Calu3 (cell line): ENCODE measurements at places on chromosomes 7 and 10.
A peak's percentile ranks its signal among the peaks of the same experiment; 100 is the strongest.

GRCh38 chr7:158272509-158273137, 315.0 kb downstream of the PTPRN2 start:
- no peak for DNase-seq

DNA sequence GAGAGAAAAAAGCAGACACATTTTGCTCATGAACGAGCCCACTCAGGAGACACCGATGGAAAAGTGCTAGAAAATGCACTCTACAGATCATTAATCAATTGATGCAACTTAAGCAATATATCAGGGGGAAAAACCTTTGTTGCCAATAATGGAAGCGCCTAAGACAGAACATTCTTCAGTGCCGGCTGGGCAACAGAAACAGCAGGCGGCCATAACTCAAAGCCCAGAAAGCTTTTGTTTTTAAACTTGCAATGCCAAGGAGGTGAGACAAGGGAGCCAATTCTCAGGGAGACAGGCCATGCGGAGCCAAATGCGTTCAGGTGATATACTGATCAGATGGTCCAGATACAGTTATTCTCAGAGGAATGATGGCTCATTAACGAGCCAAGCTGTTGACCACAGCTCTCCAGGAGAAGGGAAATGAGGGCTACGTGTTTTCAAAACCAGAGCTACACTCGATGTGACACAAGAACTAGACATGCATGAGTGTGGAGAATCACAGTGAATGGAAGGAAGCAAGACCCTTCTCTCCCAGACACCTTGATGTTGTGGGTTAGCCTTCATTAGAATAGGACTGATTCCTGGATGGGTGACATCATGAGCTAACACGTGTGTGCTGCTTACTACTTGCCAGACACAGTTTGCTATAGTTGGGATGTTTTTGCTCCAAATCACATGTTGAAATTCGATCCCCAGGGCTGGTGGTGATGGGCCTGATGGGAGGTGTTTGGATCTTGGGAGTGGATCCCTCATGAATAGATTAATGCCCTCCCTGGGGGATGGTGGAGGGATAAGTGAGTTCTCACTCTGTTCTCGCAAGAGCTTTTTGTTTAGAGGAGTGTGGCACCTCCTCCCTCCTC, 79.1 kb upstream of the KCNMA1 start:
- no peak for DNase-seq

- DNase-seq = peak; percentile 79
These were observed 55.1 kb upstream of the PTPN12 start for GRCh38 chr7:77482015-77482414.

GRCh38 chr7:55381189-55381588, 16.1 kb downstream of the LANCL2 start:
- DNase-seq = no peak

GRCh38 chr7:6332386-6332785, 60.0 kb upstream of the CYTH3 start:
- no peak for DNase-seq

DNA sequence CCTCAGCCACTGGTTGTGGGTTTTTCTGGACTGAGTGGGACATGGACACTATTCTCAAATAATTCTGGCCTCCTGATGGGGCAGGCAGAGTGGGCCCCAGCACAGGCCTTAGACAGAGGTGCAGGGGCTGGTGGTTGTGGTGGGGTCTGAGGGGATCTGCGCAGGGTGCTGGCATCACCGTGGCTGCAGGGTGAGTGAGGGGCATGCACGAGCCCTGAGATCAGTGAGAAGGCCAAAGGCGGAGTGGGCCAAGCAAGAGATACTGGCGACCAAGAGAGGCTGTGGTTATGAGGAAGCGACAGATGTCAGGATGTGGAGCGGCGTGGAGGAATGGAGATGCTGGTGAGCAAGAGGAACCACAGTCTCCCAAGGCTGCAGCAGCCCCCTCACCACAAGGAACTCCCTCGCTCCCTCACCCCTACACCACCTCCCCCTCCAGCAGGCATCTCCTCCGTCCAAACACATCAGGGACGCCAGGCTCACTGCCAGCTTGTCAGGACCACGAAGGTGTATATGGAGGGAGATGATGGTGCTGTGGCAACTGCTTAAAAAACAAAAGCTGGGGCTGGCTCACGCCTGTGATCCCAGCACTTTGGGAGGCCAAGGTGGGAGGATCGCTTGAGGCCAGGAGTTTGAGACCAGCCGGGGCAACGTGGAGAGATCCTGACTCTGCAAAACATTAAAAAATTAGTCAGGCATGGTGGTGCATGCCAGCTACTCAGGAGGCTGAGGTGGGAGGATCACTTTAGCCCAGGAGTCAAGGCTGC, 9.6 kb downstream of the PRF1 start:
- no peak for DNase-seq

GRCh38 chr10:61701055-61701705, 38.5 kb downstream of the CABCOCO1 start:
- no peak for DNase-seq

DNA sequence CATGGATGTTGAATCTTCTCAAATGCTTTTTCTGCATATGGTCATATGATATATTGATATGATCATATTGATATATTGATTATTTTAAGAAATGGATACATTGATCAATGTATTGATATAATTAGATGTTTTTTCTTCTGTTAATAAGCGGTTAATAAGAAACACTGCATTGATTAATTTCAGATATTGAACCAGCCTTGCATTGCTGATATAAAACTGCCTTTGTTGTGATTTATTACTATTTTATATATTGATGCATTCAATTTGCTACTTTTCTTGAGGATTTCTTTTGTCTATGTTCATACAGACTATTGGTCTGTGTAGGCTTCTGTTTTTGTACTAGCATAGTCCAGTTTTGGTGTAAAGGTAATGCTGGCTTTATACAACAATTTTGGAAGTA, 79.7 kb upstream of the ELN start:
- DNase-seq = no peak

GRCh38 chr7:6271060-6271658, 1.3 kb downstream of the CYTH3 start:
- DNase-seq = peak; percentile 76

DNA sequence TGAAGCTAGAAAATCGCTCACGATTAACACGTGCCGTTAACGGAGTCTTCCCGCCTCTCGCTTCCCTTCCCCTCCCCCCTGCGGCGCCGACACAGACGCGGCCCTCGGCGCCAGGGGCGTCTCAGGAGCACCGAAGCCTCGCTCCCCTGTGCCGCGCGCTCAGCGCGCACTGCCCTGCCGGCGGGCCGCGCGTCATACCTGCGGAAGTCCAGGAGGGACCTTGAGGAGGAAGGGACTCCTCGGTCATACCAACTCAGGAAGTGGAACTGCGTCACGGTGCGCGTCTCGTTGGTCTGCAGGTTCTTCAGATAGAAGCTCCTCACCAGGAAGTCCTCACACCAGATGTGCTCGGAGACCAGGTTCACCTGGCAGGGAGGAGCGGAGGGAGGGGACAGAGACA, 239.6 kb downstream of the DNAJB6 start:
- DNase-seq = no peak

DNA sequence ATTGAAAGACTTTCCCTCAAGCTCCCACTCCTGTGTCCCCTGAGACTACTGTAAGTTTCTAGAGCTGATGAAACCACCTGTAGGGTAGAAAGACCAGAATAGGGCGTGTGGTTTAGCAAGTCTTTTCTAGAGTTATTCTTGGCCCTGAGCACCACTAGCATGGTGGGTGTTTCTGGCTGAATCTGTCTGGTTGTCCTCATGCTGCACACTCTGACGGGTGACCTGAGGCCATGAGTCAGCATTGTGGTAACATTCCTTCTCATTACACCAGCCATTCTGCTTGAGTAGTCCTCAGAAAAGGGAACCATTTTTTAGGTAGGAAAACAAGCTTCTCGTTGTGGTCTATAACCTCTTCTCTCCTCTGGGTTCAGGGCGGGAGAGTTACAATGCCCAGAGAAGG, 250.3 kb downstream of the SNX13 start:
- peak; percentile 35 for DNase-seq

GRCh38 chr7:29112721-29113120, 33.6 kb downstream of the CPVL start:
- no peak for DNase-seq

DNA sequence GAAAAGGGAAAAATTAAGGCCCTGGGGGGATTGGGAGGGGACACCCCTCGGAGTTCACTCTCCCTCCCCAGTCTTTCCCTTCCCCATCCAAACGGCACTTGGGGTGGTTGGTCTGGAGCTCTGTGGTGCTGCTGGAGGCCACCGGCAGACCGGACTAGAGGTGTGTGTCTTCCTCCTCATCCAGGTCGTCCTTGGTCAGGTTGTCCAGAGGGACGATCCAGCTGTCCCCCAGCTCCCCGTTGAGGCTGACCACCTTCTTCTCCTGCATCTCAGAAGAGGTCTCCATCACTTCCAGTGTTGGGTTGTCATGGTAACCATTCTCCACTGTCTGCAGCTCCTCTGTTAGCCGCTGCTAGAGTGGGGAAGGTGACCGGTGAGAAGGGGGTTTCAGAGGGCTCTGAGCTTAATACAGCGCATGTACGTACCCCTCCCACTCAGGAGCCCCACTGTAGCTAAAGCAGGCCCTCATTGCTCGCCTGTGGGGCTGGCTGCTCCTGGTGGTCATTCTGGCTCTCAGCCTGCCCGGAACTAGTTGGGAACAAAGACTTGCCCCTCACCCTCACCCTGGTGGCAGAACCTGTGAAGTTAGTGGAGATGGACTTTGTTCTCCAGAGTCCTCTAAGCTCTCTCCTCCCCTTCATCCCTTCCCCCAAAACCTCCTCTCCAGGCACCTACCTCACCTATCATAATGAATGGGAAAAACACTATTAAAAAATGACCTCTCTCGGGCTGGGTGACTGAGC, 52.1 kb downstream of the PODXL start:
- DNase-seq = no peak

- DNase-seq = no peak
These were observed 131.1 kb downstream of the PDE1C start for GRCh38 chr7:31939076-31939475.

DNA sequence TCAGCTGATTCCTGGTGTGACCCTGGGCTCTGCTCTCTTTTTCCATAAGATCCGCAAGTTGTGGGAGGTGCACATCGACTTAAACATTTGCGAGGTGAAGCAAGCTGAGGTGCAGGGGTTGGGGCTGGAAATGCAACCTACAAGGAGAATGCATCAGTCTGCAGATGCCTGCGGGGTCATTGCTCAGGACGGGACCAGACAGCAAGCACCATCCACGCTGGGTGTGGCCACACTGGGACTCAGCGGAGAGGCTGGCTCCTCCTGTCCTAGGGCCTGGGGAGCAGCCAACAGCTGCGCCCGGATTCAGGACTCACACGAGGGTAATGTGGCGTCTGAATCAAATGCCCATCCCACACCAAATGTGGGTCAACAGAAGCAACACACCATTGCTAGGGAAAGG, 33.8 kb downstream of the STK32C start:
- DNase-seq = no peak

DNA sequence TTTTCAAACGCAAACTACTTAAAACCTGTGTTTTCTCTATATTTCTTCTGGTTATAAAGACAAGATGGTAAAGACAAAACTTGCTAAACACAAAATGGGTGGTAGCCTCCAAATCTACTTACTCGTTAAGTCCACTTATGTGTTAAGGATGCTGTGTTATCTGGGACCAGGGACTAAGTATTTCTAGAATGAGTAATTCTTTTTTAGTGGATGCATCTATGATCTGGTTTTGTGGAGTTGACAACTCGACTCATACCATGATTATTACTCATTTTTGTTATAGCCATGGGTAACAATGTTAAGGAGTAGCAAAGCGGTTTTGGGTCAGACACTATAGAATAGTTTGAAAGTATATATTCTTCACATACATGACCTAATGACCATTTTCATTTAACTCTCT, 239.5 kb upstream of the FOXP2 start:
- DNase-seq = no peak

DNA sequence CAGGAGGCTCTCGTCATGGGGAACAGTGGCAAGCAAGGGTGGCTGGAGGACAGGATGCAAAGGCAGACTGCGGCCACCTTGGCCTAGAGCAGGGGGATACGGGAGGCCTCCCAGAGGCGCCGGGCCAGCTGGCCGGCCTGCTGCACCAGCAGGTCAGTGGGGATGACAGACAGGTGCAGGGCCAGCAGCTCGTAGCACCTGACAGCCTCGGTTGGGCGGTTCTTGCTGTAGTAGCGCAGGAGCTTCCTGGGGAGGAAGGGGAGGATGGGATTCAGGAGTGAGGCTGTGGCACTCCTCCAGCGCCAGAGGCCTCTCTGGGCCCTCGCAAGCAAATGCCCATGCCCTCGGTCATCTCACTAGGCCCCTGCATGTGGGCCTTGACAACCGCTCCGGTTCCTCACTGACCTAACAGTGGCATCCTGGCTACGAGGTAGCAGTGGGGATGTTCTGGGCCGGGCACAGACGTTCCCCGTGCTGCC, 2.5 kb upstream of the PYROXD2 start:
- no peak for DNase-seq

DNA sequence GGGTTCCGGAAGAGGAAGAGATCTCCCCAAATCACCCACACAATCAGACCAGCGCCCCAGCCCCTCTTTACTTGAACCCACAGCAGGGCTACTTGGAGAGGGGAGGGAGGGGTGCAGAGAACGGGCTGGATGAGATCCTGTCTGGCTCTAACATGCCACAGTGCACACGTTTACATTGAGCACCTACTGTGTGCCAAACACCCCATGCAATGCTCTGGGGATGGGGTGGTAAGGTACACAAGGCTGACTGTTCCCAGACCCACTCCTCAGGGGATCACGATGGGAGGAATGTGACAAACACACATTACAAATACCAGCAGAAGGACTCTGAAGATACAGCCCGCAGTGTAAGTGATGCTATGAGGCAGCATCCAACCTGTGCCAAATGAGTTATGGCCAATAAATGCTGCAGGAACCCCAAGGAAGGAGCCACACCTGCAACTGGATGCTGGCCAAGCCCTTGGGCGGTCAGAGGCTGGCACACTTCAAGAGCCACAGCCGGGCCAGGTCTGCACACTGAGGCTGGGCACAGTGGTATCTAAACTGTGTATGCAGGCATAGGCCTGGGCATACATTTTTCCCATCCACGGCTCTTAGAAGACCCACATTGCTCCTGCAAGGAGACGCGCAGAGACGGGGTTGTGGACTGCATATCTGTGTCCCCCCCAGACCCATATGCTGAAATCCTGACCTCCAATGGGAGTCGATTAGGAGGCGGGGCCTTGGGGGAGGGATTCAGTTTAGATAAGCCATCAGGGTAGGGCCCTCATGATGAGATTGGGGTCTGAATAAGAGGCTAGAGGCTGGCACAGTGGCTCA, 6.4 kb downstream of the SPOCK2 start:
- peak; percentile 96 for DNase-seq

GRCh38 chr10:60816628-60817397, 38.5 kb downstream of the CDK1 start:
- peak; percentile 55 for DNase-seq

DNA sequence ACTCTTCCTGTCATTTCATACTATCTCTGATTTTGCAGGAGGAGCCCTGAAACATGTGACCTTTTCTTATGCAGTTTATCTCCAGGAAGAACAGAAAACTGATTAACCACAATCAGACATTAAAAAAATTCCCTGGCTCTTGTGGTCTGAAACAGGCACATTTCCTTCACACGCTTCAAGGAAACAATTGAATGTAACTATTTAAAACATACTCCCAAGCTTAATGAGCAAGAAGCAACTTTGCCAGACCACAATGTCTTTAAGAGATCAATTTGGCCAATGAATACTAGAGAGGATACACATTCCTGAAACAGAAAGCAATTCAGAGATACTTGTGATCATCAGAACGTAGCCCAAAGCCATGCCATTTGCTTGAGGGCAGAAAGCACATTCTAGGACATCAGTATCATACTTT, 65.8 kb downstream of the PIP4K2A start:
- no peak for DNase-seq
